ENCODE measurements at places on chromosomes 6 and 20.

DNA sequence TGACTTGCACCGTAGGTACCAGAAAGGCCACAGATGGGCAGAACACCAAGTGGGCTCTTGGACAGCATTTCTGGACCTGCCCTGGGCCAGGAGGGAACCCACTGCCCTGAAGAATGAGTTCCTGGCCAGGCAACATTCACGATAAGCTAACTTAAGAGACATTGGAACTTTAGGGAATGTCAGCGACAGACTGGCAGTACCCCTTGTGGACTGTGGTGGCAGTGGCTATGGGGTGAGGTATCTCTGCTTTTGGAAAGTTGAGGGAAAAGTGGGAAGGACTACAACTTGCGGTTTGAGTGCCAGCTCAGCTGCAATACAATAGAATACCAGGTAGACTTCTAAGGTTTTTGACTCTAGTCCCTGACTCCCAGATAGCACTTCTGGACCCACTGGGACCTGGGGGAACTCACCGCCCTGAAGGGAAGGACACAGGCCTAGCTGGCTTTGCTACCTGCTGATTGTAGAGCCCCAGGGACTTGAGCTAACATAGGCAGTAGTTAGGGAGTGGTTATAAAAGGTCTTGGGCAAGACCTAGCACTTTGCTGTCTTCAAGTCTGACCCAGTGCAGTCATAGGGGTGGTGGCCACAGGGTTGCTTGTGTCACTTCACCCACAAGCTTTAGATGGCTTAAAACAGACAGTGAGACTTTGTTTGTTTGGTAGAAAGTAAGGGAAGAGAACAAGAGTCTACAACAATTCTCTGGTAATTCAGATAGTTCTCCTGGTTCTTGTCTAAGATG, 617.6 kb downstream of the COL12A1 start:
- no peak for DNase-seq

- DNase-seq = no peak
These were observed 125.4 kb downstream of the OPRM1 start for GRCh38 chr6:154164397-154164796.

- DNase-seq = no peak
These were observed 8.0 kb upstream of the SIM1 start for GRCh38 chr6:100472674-100473073.

DNA sequence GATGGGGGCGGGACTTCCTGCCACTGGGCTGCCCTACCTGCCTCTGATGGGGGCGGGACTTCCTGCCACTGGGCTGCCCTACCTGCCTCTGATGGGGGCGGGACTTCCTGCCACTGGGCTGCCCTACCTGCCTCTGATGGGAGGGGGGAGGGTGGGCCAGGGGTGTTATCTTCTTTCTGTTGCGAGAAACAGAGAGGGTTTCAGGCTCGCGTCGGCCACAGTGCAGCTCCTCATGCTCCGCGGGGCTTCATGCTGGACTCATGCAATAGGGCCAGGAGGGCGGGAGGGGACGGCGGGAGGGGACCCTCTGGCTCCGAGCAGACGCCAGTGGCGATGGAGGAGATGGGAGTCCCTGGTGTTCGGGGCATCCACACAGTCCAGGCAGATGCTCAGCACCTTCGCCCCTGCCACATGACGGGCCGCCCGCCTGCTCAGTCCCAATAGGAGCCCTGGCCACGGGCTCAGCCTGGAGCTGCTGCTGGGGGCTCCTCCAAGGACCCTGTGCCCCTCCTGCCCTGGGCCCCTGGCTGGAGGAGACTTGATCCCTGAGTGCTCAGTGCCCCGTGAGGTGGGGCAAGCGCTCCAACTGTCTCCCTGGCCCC, 48.8 kb upstream of the CHRNA4 start:
- DNase-seq = no peak

DNA sequence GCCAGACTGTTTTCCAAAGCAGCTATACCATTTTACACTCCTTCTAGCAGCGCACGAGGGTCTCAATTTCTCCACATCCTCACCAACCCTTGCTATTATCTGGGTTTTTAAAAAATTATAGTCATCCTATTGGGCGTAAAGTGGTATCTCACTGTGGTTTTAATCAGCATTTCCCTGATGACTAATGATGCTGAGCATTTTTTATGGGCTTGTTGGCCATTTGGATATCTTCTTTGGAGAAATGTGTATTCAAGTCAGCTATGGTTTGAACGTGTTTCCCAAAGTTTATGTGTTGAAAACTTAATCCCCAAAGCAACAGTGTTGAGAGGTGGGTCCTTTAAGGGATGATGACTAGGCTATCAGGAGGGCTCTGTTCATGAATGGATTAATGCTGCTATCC, 6.7 kb downstream of the MCUR1 start:
- no peak for DNase-seq

All from NCI-H1436 (cell line).